ENCODE measurements at places on chromosomes 7 and 10. TPM values are rescaled to one million over a fixed set of nuclear protein-coding genes. Genes with fewer than 3 reads are reported as not detected.

DNA sequence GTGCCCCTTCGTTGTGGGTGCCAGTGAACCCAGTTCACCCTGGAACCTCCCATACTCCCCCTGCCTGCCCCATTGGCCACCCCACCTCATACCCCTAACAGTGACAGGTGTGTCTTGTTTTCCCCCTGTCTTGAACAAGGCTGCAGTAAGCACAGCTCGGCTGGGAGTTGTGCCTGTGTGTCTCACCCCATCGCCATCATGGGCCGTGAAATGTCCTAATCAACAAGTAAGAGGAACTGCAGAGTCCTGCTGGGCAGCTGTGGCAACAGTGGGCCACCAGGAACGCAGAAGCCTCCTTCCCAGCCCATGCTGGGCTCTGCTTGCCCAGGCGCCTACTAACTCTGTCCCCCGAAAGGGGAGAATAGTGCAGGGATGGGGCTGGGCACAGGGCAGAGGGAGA, 91.6 kb downstream of the C10orf105 start:
- no peak for DNase-seq

GRCh38 chr7:47379629-47380324, 202.1 kb downstream of the TNS3 start:
- DNase-seq = no peak

- no peak for DNase-seq
These were observed 45.6 kb downstream of the BMPR1A start for GRCh38 chr10:86801995-86802394.

- DNase-seq = no peak
These were observed at the start of gene NKX2-3 for GRCh38 chr10:99532687-99533495. Gene NKX2-3, plus strand, starts transcription at chr10:99532942. Its CDS starts 190 bp downstream, at chr10:99533132.

DNA sequence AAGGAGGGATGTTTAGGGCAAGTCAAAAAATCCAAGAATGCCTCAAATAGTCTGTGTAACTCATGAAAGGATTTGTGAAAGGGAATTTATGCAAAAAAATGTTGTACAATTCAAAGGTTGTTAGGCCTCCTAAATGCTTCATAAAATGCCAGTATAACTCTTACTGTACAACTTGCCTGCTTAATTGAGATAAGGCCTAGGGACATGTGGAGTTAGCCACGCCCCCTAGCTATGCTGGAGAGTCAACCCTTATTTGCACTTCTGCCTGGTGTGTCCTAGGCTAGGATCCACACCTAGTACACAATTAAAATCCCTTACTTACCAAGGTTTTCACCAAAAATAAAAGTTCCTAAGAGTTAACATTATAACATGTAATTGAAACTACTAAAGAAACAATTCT, 77.2 kb downstream of the ZNF680 start:
- DNase-seq = no peak

GRCh38 chr10:49312246-49312869, 13.4 kb downstream of the C10orf71 start:
- no peak for DNase-seq

DNA sequence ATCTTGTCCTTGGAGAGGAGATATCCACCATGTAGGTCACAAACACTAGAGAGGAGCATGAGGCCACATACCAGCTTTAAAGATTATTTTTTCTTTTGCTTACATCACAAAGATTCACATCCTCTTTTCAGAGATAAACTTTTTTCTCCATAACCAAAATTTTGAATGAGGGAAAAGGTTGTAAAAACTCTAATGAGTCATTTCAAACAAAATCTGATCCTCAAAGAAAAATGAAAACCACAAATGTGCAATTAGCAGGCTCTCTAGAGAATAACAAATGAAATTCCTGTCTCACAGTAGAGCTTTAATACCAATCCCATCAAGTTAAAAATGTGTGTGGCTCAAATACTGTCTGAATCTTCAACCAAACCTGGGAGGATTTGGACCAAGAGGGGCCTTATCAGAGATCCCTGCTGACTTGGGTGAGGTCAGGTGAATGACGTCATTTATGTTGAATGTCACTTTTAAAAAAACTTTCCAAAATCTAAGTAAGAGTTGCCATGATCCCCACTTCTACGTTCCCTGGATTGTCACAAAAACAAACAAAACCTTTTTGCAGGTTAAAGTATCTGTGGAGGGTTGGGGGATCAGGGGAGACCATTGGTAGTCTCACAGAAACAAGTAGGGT, 261.5 kb upstream of the NPSR1 start:
- DNase-seq = no peak

GRCh38 chr7:80127412-80128160, 7.0 kb upstream of the GNAI1 start:
- no peak for DNase-seq

- DNase-seq = no peak
These were observed 11.4 kb downstream of the ATG9B start for GRCh38 chr7:151012911-151013347.

GRCh38 chr7:1242606-1243289, 10.1 kb downstream of the UNCX start:
- peak; percentile 84 for DNase-seq

DNA sequence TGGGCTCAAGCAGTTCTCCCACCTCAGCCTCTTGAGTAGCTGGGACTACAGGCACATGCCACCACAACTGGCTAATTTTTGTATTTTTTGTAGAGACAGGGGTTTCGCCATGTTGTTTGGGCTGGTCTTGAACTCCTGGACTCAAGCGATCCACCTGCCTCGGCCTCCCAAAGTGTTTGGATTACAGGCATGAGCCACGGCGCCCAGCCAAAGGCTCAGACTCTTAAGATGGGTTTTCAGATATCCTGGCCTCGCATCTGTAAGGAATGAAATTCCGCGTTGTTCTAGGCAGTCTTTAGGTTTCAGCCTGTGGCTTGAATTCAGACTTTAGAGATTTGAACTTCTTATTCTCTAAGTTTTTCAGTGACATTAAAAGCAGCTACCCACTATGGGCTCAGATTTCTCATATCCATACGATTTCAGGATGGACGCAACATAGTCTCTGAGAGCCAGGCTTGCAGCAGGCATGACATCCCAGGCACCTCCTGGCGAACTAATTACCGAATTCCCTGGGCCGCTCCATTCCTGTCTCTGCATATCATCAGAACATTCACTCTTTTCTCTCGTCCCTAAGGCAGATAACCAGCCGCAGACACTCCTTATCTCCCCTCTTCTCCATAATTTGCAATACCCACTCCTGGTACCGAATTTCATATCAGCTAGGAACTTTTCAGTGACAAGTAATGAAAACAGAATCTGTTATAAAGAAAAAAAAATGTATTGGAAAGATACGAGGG, 29.7 kb downstream of the IL15RA start:
- DNase-seq = peak; percentile 10

GRCh38 chr10:129305046-129305445, 162.0 kb upstream of the MGMT start:
- DNase-seq = no peak

DNA sequence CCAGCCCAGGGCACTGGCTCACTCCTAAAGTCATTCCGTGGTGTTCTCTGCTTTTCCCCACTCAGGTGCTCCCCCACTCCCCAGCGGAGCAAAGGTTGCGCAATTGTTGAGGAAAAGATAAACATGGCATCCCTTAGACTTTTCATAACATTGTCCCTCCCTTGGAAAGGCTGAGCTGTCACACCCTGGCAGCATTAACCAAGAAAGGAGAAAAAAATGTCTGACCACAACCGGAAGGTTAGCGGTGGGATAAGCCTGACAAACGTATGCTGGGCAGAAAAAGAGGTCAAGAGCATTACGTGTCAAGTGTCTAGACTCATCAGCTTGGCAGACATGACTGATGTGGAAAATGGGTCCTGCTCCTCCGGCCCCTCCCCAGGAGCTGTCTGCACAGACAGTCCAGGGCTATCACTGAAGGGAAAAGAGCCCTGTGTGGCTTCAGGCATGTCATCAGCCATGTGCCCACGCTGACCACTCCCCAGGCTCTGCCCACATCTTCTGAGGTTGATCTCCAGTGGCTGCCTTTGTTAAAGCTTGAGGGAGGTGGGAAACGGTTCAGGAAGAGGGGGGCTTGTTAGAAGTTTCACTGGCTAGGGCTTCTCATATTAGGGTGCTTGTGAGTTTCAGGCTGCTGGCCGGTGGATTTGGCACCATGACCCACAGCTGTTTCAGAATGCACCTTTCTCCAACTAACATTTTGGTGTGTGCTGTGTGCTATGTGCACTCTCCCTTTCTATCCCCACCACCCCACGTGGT, 30.1 kb downstream of the BTBD16 start:
- DNase-seq = peak; percentile 87

DNA sequence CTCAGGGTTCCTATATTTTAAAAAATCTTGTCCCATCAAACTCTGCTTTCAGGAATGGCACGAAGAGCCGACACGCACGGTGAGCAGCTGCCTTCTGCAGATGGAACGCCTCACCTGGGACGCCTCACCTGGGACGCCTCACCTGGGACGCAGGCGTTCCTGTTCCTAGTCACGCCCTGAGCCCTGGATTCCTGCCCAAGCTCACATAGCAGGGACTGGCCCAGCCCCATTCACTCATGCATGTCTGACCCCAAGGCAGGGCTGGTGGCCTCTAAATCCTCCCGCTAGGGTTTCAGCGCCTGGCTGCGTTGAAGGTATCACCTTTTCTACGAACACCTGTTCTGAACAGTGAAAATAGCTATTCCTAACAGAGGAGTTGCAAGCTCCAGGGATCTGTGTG, 49.8 kb downstream of the CARD11 start:
- no peak for DNase-seq

- no peak for DNase-seq
These were observed 13.2 kb upstream of the HPSE2 start for GRCh38 chr10:99248824-99249223.

HEPACAM2 gene
- total RNA-seq = not detected

ZWINT gene
- 21.8 TPM for total RNA-seq

PNLIPRP1 gene
- not detected for total RNA-seq

ANKRD61 gene
- total RNA-seq = not detected

NCAPG2 gene
- total RNA-seq = 13.0 TPM

ZNF736 gene
- not detected for total RNA-seq

LEP gene
- total RNA-seq = not detected

All from chondrocyte (in vitro differentiated cells).